ENCODE measurements at places on chromosomes 7 and 10.
A peak's percentile ranks its signal among the peaks of the same experiment; 100 is the strongest.

DNA sequence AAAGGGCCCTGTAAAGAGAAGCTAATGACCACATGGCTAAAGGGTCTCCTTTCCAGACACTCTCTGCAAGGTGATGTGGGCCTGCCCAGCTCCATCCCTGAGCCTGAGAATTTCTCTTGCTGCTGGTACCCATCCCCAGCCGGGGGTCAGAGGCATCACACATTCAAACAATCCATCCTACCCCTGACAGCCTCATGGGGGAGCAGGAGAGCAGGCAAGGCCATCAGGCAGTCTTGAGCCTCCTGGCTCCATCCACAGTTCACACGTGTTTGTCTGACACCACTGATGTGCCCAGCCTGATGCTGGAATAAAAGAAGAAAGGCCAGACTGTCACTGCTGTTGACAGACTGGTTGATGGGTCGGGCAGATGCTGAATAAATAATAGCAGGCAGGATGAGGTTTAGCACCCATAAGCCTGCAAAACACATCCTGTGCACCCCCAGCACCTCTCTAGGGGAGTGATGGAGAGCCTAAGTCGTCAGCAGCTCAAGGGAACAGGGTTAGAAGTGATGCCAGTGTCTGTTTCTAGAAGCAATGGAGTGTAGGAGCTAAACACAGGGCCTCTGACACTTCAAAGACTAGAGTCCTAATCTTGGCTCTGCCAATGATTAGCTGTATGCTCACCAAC, 43.5 kb downstream of the TLL2 start:
- DNase-seq: no peak

GRCh38 chr7:82167558-82168314, 275.8 kb downstream of the CACNA2D1 start:
- no peak for DNase-seq

DNA sequence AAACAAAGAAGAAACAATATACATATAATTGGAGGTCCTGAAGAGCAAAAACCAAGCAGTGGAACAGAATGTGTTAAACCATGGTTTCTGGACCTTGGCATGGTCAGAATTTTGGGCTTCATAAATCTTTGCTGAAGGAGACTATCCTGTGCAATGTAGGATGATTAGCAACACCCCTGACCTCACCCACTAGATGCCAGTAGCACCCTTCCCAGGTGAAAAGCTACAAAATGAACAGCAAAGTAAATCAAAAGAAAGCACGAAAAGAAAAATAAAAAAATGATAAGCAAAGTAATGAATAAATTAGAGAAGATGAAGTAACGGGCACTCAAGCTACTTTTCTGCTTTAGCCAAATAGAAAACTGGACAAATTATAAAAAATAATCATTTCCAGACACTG, 19.2 kb upstream of the ZPBP start:
- DNase-seq: no peak

- DNase-seq: no peak
Observed at GRCh38 chr10:76922666-76923065, 714.9 kb downstream of the KCNMA1 start.

DNA sequence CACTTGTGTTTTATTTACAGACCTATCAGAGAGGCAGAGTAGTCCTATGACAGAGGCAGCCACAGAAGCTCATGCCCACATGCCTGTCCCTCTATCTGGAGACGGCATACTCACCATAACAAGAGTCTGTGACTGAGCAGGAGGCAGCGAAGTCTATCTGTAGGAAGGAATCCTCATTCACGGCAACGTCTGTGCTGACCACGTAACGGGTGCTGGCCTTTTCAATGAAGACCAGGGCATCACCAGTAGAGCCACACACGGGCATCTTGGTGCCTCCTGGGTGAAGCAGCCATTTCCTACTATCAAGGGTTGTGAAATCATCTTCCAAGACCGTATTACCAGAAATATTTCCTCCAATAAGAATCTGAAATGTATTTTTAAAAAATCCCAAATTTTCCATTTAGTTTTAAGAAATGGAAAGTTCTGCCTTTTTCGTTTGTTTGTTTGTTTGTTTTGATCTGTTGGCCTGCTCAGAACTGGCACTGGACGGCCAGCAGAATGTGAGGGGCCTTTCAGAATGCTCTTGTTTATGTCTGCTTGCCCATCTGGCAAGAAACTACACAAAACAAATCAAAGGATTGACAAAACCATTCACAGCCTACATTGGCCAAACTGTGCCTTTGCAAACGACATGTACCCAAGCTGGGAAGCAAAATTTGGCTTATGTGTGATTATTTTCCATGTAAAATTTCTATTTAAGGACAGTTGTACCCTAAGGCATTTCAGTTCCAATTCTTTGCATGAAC, 93.1 kb upstream of the SLC26A5 start:
- no peak for DNase-seq

DNA sequence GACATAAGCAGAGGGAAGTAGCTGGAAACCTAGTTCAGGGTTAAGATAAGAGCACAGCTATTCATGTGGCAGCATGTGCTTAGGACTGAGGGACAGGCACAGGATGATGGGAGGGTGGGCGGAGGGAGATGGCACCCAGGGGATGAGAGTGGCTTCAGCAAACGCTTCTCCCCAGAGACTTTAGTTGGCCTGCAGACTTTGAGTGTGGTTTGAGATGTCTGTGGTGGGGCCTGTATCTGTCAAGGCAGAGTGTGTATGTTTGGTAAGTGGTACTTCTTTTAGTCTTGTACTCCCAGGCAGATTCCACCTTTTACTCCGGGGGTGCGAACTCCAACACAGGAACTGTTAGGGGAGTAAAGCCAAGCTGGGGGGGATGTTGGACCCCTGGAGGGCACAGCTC, 88.9 kb downstream of the WDFY4 start:
- DNase-seq: peak; percentile 40

DNA sequence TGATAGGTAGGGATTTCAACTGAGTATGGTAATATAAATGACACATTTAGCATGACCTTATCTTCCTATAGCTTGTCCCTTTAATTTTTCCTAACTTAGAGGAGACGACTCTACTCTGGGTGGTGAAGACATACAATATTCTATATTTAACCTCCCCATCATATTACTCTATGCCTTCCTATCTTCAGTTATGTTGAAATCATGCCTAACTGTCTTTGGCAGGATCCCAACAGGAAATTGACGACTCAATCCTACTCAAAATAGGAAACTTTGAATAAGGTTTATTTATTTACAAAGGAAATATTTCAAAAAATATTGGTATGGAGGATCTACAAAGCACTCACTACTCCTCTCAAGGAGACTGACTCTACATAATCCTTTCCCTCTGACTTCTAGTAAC, 24.1 kb upstream of the SEMA3A start:
- no peak for DNase-seq

DNA sequence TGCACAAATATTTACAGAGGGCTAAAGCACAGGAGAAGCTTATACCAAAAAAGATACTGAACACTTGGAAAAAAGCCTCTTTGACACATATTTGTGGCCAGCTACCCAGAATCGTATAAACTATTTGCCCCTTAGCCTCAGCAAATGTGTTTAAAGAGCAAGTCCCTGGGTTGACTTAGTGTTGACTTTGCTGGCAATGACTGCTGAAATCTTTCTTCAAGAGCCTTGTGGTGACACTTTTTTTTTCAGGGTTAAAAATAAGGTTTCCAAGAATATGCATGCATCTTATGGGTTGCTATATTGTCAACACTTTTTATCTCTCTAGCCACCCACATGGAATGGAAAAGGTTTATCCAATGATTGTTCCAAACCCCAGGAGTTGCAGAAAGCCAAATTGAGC, 14.9 kb upstream of the PLEKHS1 start:
- no peak for DNase-seq

- no peak for DNase-seq
Observed at GRCh38 chr7:7315851-7316250, 133.5 kb downstream of the C1GALT1 start.

DNA sequence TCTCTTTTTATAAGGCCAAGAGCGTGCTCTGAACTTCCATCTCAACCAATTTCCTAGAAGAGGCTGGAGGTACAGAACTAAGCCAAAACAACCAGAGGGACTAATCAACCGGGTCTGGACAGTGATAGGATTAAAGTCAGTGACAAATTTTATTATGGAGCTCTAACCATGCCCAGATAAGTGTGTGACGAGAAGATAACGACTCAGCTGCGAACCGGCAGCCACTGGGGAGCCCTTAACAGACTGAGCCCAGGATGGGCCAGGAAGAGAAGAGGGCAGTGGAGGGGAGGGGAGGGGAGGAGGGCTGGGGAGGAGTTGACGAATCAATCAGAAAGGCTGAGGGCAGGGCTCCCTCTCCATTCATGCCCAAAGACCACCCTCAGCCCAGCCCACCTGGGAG, 119.9 kb downstream of the PLXNA4 start:
- no peak for DNase-seq

DNA sequence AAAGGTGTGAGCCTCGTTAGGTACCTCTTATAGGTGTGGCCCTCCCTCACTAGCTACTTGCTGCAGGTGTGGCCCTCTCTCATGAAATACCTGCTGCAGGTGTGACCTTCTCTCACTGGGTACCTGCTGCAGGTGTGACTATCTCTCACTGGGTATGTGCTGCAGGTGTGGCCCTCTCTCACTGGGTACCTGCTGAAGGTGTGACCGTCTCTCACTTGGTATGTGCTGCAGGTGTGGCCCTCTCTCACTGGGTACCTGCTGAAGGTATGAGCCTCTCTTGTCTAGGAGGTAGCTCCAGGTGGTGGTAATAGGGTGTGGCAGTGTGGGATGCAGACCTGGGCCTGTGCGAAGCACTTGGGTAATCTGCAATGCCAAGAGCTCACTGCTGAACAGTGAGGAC, 170.7 kb upstream of the PLPP4 start:
- no peak for DNase-seq

DNA sequence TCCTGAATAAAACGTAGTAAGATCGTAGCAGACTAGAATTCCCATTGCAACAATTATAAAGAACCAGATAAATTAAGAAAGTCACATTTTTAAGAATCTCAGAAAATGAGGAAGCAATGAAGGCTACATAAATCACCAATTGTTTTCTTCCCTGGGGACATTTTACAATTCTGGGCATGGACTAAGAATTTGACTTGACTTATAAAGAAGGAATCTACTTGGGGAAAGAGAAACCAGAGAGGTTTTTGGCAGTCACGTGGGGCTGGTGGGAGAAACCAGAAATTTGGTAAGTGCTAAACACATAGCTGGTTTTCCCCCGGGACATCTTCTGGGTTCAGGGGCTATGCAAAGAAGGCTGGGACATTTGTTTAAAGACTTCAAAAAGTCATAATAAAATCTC, 109.8 kb upstream of the IL6 start:
- no peak for DNase-seq

All from coronary artery (tissue), 2 donors.